ENCODE measurements at places on chromosomes 7 and 10.

DNA sequence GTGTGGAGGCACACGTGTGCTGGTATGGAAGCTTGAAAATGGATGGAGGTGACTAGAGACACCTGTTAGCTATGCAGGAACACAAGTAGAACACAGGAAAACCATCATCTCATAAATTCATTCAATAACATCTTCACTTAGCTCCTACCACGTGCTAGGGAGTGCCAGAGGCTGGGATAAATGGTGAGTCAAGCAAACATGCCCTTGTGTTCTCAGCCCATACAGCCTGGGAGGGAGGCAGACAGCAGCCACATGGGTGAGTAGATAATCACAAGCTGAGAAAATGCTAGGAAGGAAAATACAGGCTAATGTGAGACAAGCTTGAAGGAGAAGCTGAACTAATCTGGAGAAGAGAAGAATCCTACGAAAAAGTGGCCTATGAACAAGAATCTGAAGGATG is 468.0 kb upstream of the ZMIZ1 start:
- peak; percentile 7 for DNase-seq

GRCh38 chr10:35821339-35821911 is 179.3 kb upstream of the FZD8 start:
- DNase-seq: peak; percentile 42

DNA sequence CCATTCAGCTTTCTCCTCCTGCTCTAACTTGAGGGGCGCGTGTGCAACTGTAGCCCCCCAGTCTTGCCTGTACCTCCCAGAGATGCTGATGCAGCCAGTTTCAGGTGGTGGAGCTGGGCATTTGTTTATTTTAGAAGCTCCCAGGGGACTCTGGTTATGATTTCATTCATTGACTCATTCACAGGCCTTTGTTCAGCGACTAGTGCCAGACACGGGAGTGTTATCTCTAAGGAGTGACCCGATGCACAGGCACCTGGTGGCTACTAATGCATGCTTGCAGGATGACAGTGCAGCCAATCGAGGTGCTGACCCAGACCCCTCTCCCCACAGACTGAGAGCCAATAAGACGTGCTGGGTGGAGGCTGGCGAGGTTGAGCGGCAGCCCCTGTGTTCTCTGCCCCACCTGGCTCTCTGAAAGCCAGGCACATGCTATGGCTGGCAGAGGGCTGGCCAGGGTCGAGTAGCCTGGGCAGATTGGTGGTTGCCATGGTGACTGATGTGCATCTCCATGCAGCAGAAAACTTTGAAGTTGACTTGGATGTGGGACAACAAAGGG is 19.7 kb upstream of the SLC18A2 start:
- DNase-seq: peak; percentile 5

GRCh38 chr10:29028486-29028885 is 260.4 kb upstream of the LYZL1 start:
- DNase-seq: no peak

Measured in fibroblast of upper back skin (primary cell).